Right cardiac atrium (tissue), 5 donors: ENCODE measurements at places on chromosomes 1 and 21. TPM values are rescaled to one million over a fixed set of nuclear protein-coding genes. Genes with fewer than 3 reads are reported as not detected.
A peak's percentile ranks its signal among the peaks of the same experiment; 100 is the strongest.

AMY2B gene
- 43.7 TPM for total RNA-seq

STK40 gene
- 75.3 TPM for total RNA-seq

KRTAP11-1 gene
- not detected for total RNA-seq

SLC45A1 gene
- total RNA-seq: 3.5 TPM

ATP1A2 gene
- 262 TPM for total RNA-seq

SPATA17 gene
- total RNA-seq: 1.3 TPM

C8B gene
- not detected for total RNA-seq

KCNK2 gene
- not detected for total RNA-seq

TBX15 gene
- total RNA-seq: 2.0 TPM

GRCh38 chr1:21586222-21586621 is 77.0 kb downstream of the ALPL start:
- no peak for DNase-seq

DNA sequence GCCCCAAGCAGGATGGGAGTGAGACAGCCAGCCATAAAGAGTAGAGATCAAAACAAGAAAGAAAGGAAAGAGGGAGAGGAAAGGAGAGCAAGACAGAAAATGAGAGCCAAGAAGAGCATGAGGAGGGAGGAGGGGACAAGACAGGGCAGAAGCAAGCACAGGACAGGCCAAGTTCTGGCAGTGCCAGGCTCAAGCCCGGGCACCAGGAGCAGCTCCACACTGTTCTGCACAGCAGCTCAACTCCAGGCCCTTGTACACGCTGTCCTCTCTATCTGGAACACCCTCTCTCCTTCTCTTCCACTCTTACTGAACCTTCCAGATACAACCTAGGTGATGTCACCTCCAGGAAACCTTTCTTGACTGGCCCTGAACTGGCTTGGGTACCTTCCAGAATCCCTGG is 11.7 kb downstream of the IFFO2 start:
- no peak for DNase-seq

DNA sequence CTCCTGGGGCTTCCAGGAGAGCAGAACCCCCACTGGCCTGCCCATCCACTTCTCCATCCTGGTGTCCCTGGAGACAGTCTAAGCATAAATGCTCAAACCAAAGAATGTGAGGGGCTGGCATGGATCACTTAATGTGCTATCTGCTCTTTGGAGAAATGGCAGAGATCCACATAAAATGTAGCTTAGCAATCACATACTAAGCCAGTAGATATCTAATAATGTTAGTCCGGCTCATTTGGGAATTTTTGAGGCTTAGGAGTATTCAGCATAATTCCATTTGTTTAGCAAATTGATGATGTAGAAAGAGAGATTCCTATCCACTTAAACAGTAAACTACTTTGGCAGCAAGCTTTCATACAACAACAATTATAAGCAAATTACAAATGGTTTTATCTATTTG is 90.7 kb downstream of the TENT5C start:
- no peak for DNase-seq

DNA sequence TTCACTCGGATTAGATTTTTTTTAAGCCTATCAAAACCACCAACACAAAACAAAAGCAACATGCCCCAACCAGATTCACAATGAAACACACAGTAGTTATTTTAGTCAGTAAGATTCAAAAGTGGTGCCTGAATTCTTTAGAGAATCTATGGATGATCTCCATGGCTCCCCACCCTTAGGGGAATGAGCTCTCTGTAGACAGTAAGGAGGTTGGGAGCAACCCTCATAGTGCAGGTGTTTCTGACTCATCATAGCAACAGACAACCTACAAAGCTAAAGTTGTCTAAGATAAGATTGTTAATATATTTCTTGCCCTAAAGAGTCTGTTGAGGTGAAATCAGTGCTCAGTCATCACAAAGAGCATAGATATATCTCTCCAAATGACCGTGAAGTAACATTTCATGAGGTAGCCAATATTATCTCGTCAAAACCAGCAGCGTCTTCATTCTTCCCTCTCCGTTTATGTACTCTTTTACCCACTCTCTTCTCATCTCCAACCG is 78.3 kb downstream of the ADAMTS1 start:
- no peak for DNase-seq

GRCh38 chr21:36402339-36402738 is 17.1 kb downstream of the CHAF1B start:
- DNase-seq: no peak

GRCh38 chr1:110364221-110364620 is 25.0 kb downstream of the RBM15 start:
- DNase-seq: no peak

GRCh38 chr1:117612517-117613248 is 6.8 kb downstream of the TENT5C start:
- DNase-seq: no peak

DNA sequence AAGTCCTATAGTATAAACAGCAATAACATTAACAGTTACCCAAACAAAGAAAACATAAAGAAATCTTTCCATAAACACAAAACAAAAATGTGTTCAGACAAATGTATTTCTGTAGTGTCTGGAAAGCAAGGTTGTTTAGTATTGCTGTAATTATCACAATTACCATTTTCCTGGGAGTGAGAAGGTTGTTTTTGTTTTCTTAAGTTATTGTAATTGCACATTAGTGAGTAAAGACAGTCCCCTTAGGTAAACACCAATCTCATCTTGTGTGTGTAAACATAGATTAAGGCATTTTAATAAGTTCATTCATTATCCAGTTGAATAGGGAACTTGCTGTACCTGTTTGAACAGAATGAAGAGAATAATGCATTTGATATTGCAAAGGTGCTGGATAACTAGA is 356.9 kb upstream of the ADGRL4 start:
- no peak for DNase-seq

GRCh38 chr1:77623066-77623465 is 59.4 kb downstream of the ZZZ3 start:
- DNase-seq: no peak

GRCh38 chr1:183195142-183195574 is 9.1 kb downstream of the LAMC2 start:
- DNase-seq: no peak

GRCh38 chr1:156399355-156400125 is 30.5 kb downstream of the RHBG start:
- DNase-seq: no peak

- no peak for DNase-seq
Observed at GRCh38 chr1:69982992-69983391, 222.4 kb downstream of the LRRC40 start.

DNA sequence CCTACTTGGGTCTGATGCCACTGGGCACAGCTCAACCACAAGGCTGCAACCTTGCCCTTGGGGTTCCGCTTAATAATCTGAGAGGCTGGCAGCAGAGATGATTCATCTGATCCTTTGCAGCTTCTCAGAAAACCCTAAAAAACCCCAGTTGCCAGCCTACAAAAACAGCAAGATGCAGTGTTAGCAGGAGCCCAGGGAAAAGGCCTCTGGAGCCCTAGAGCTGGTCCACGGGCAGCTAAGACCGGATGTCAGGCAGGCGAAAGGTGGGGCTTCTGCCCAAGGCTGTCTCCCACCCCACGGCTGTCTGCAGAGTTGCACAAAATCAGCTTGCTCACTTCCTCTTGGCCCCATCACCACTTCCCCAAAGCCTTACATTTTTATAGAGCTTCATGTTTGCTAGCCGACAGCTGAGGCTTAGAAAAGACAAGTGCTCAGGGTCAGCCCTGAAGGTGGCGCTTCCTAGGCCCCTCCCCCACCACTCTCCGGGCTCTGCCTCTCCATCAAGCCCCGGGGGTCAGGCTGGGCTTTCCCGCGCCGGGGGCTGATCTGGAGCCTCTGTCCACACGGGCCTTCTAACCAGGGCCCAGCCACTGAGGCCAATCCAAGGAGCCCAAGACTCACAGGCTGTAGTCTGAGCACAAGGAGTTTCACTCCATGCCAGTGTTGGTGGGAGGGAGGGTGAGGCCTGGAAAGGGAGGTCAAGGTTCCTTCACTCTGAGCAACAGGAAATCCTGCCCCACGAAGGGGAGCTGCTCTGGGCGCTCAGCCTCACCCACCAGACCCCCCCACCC is 4.2 kb upstream of the ADORA3 start:
- DNase-seq: peak; percentile 82

GRCh38 chr1:174894117-174894762 is 105.5 kb upstream of the CACYBP start:
- no peak for DNase-seq

DNA sequence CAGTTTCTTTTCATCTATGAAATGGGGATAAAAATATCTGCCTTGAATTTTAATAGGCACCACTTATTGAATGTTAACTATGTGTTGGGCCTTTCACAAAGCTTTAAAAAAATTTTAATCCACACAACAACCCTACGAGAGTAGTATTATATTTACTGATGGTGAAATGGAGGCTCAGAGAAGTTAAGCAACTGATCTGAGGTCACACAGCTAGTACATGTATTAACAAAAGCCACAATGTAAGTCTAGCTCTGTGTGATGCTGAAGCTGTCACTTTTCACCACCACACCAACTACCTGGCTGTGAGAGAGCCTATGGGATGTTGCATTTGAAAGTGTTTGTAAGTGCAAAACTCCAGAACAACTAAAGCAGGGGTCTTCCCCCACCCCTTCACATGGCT is 44.1 kb downstream of the LRRN2 start:
- no peak for DNase-seq

DNA sequence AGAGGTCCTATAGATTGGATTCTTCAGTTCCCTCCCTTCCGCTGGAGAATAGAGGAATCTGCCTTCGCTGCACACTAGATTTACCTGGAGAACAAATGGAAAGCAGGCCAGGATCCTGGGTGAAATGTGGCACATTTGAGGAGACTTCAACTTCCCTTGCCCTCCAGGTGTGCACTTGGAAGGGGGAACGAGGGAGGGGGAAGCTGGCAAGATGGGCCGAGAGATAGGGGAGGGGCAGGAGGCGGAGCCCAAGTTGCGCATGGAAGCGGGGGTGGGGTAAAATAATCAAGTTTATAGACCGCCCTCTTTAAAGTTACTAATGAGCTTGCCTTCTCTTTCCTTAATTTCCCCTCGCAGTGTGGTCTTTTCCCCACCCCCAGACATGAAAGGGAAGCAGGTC is 155.7 kb upstream of the CAMK1G start:
- no peak for DNase-seq

GRCh38 chr1:2104621-2105427 is 54.6 kb downstream of the PRKCZ start:
- DNase-seq: peak; percentile 34

GRCh38 chr1:203408486-203409481 is 57.9 kb upstream of the FMOD start:
- peak; percentile 94 for DNase-seq

DNA sequence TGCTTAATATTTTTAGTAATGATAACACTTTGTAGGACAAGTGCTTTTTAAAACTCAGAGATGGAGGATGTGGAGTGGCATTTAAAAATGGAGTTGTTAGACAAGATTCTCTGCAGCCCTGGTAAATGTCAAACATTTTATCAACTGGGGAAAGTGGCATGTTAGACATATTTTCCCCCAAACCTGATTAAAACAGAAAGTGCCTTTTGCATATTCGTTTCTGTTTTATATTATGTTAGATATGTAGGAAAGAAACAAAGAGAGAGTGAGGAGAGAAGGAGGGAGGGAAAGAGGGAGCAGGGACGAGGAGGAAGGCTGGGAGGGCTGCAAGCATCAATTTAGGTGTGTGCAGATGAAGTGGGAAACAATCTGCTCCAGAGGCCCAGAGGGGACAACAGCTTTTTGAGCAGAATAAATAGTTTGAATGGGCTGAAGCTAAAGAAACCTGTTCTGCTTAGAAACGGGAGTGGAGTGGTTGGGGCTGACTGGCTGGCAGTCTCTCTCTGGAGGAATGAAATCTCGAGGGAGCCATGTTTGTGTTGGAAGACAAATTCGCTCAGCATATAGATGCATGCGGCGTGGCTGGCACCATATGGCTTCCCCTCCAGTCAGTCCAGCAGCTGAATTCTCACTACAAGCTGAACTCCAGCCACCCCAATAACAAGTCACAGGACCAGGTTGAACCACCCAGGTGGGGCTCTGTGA is 502.2 kb downstream of the AJAP1 start:
- DNase-seq: no peak

DNA sequence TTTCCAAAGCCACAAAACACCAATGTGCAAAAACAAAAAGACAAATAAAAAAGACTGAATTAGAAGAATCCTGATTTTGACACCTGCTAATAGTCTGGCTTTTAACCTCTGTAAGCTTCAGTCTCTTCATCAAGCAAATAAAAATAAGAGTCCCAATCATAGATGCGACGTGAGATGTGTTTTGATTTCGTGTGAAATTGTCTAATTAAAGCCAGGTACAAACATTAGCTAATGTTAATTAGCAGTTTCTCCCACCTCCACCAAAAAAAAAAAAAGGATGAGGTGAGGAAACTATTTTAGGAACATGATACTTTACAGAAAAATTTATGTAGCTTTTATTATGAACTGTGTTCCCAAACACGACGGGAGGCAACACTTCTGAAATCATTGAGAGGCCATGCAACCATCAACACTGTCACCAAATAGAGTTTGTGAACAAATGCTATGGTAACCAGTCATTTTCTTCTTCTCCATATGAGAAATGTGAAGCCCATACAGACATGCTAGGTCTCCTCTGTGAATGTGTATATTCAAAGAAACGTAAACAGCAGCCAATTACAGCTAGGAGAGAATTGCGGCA is 6.7 kb upstream of the EVI5 start:
- DNase-seq: no peak

DNA sequence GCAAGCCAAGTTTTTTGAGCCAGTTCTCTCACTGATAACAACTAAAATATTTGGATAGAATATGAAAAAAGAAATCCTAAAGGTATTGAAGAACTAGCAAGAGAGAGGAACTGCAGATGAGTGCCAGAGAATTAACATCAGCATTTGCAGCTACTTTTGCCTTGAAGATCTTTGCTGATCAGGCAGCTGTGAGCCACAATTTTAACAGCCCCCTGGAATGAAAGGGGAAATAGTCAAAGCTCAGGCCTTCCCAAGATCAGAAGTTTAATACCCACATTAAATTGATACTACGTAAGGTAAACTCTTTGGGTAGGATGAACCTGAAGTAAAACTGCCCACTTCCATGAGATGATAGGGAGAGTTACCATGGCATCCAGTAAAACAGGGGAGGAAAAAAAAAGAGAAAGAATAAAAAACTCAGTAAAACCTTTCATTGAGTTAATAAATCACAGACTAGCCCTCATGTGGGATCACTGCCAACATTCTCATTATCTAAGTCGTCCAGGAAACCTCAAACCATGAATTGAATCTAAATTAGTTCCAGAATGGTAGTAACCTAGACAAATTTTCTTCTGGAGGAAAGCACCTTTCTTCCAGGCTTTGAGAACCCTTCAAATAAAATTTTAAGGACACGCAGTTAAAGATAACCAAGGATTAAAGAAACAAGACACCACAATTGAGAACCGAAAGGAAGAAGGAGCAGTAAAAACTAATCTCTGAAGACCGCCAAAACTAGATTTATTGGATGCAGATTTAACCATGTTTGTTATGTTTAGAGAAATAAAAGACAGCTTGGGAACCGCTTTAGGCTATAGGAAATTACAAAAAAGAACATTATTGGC is 28.3 kb downstream of the SCP2 start:
- DNase-seq: no peak

- DNase-seq: no peak
Observed at GRCh38 chr1:47793563-47793962, 203.6 kb downstream of the TRABD2B start.

- DNase-seq: peak; percentile 55
Observed at GRCh38 chr1:23424293-23425192, at the start of gene TCEA3. Gene TCEA3, minus strand, starts transcription at chr1:23424748. Its CDS starts 115 bp downstream, at chr1:23424633.

- no peak for DNase-seq
Observed at GRCh38 chr1:203996126-203996525, 76.8 kb upstream of the SOX13 start.

GRCh38 chr1:15152318-15153183 is 996 bp upstream of the TMEM51 start:
- peak; percentile 85 for DNase-seq
